ENCODE measurements at places on chromosomes 2 and 18. TPM values are rescaled to one million over a fixed set of nuclear protein-coding genes. Genes with fewer than 3 reads are reported as not detected.

Gene OSR1
- 1.9 TPM for total RNA-seq

Gene RBKS
- total RNA-seq: 4.4 TPM

Gene GREB1
- total RNA-seq: 6.8 TPM

Gene DNAH6
- total RNA-seq: 0.11 TPM

Gene GAD1
- not detected for total RNA-seq

Gene TCF23
- 0.07 TPM for total RNA-seq

Gene ACMSD
- total RNA-seq: not detected

Gene CYP26B1
- total RNA-seq: 8.3 TPM

Gene PKDCC
- total RNA-seq: 32.6 TPM

Gene LRRC30
- total RNA-seq: not detected

GRCh38 chr18:25284861-25285550 lies 67.0 kb downstream of the ZNF521 start:
- H3K27ac ChIP-seq: peak overlapping the region; percentile 81
- no peaks in the 10 kb centered on the region for H3K27me3 ChIP-seq
- no peak overlapping the region for H3K4me3 ChIP-seq
- H3K4me1 ChIP-seq: peaks cover 38% of the 10 kb centered on the region
- no peak for DNase-seq

DNA sequence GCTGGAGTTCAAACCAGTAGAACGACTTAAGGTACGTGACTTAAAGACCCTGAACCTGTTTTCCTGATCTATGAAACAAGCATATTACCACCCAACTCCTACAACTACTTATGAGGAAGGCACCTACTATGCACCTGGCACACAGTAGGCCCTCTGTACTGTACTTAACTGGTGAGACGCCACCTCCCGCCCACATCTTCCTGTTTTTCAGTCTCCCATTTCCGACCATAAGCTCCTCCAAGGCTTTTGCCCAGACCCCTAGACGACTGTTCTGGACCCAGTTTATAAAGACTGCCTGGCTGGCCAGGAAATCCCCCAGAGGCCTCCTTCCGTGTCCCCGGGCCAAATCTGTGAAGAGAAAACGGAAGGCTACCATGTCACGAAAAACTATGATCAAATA lies 1.5 kb downstream of the GALNT14 start:
- no peak overlapping the region for H3K27ac ChIP-seq
- H3K4me1 ChIP-seq: peaks cover 10% of the 10 kb centered on the region
- H3K27me3 ChIP-seq: peaks cover 59% of the 10 kb centered on the region
- no peak overlapping the region for H3K4me3 ChIP-seq

DNA sequence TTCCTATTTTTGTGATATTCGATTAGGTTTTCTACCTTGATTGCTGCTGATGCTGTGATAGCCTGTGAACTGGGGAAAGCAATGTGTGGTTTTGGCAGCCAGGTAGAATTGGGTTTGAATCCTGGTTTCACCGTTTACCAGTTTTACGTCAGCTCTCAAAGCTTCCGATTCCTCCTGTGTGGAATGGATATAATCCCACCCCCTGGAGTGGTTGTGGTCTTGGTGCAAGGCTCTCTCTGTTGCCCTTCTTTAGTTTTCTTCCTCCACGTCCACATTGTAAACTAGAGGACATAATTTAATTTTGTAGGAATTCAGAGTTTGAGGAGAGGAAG lies 45.0 kb downstream of the PHLPP1 start:
- no peaks in the 10 kb centered on the region for H3K36me3 ChIP-seq
- H3K4me1 ChIP-seq: no peaks in the 10 kb centered on the region
- DNase-seq: no peak
- H3K4me3 ChIP-seq: no peak overlapping the region
- no peak overlapping the region for H3K27ac ChIP-seq

DNA sequence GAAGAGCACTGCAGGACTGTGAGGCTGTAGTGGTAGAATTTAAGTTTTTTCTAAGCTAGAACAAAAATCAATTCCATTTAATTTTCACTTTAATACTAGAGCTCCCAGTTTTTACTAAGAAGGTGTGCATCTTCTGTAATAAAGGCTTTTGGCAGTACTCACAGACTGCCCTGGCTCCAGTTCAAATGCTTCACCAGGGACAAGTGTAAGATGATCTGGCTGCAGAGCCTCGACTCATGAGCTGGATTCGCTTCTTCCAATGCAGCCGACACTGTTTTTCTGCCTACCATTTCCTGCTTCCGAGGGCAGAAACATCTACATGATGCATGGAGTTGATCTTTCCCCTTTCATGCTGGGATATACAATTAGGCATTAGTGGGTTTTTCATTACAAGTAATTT lies 87.0 kb downstream of the FARSB start:
- H3K4me3 ChIP-seq: no peak overlapping the region
- H3K27ac ChIP-seq: no peak overlapping the region
- H3K4me1 ChIP-seq: peaks cover 17% of the 10 kb centered on the region
- DNase-seq: no peak
- H3K36me3 ChIP-seq: peaks cover 24% of the 10 kb centered on the region

GRCh38 chr2:28428486-28428885 lies 35.8 kb downstream of the FOSL2 start:
- no peak for DNase-seq
- H3K4me1 ChIP-seq: no peaks in the 10 kb centered on the region
- H3K4me3 ChIP-seq: no peak overlapping the region
- no peaks in the 10 kb centered on the region for H3K36me3 ChIP-seq
- H3K27ac ChIP-seq: no peak overlapping the region

DNA sequence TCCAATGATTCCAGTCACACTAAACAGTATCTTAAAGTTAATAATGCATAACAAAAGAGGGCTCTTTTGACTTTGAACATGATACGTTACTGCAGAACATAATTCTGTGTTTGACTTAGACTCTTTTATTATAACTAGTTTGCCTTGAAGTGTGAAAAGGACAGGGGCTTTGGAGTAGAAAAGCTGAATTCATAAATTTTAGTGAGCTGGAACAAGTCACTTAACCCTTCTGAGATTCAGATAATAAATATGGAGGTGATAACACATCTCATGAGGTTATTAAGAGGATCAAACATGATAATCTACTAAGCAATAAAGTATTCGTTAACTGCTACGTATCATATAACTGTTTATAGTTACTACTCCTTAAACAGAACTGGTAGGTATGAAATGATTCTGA lies 44.7 kb upstream of the FLACC1 start:
- no peak overlapping the region for H3K4me3 ChIP-seq
- H3K4me1 ChIP-seq: peaks cover 20% of the 10 kb centered on the region
- H3K36me3 ChIP-seq: no peaks in the 10 kb centered on the region
- DNase-seq: no peak
- peak overlapping the region; percentile 49 for H3K27ac ChIP-seq

DNA sequence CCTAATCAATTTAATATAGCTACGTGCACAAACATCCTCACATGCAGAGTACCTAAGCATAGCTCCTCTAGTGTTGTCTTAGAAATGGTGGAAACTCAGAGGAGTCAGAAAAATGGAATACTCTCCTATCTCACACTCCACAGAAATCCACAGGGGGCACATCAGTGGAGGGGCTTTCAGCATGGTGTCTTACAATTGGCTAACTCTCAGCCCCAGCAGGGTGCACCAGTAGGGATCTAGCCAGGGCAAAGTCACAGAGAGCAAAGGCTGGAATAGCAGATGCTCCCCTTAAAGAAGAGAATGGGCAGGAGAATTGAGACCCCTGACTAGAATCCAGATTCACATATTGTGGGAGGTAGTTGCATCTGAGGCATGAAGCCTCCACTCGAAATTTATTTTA lies 135.7 kb downstream of the MAIP1 start:
- no peaks in the 10 kb centered on the region for H3K4me1 ChIP-seq
- no peaks in the 10 kb centered on the region for H3K36me3 ChIP-seq
- DNase-seq: no peak
- H3K27ac ChIP-seq: no peak overlapping the region
- no peaks in the 10 kb centered on the region for H3K27me3 ChIP-seq

GRCh38 chr2:126981476-126981875 lies 82.8 kb downstream of the TEX51 start:
- no peaks in the 10 kb centered on the region for H3K36me3 ChIP-seq
- no peak for DNase-seq
- H3K4me1 ChIP-seq: no peaks in the 10 kb centered on the region
- H3K4me3 ChIP-seq: no peak overlapping the region

GRCh38 chr2:174510583-174511189 lies 23.9 kb upstream of the GPR155 start:
- no peak overlapping the region for H3K4me3 ChIP-seq
- H3K27me3 ChIP-seq: no peaks in the 10 kb centered on the region
- no peaks in the 10 kb centered on the region for H3K4me1 ChIP-seq
- no peak for DNase-seq

DNA sequence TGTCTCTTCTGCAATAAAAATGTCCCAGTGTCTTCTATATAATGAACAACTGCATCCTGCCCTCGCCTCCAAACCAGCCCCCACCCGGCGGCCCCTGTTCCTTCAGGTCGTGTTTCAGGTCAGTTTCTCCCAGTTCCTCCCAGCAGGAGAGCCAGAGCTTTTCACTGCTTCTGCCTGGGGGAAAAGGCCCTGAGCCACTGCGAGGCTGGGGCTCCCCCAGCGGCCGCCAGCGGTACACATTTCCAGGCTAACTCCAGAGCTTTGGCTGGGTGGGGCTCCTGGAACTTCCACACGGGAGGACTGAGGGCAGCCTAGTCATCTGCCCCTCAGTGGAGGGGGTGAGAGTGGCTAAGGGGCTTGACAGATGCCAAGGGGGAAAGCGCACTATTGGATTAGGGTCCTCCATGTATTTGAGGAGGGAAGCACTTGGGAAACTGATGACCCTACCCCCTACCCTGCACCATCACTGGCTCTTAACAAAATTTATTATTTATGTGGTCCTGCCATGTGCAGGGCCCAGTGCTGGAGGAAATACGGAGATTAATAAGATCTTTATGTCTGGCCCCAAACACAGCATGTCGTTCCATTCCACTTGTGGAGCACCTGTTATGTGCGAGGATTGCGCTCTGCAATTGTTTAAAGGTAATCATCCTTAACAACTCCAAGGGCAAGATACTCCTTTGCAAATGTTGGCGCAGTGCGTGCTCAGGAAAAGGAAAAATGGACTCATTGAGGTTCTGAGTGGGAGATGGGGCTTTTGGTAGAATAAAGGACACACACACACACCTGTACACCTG lies 17.3 kb upstream of the CYS1 start:
- DNase-seq: peak; percentile 69
- H3K36me3 ChIP-seq: no peaks in the 10 kb centered on the region
- peaks cover 21% of the 10 kb centered on the region for H3K4me1 ChIP-seq

- DNase-seq: no peak
- H3K27ac ChIP-seq: no peak overlapping the region
- no peaks in the 10 kb centered on the region for H3K4me1 ChIP-seq
- H3K27me3 ChIP-seq: no peaks in the 10 kb centered on the region
Observed at GRCh38 chr2:163573652-163574051, 162.2 kb downstream of the FIGN start.

GRCh38 chr2:177332026-177332991 lies 60.3 kb upstream of the AGPS start:
- H3K4me1 ChIP-seq: peaks cover 5% of the 10 kb centered on the region
- no peak overlapping the region for H3K27ac ChIP-seq
- DNase-seq: peak; percentile 19
- no peak overlapping the region for H3K4me3 ChIP-seq
- no peaks in the 10 kb centered on the region for H3K27me3 ChIP-seq

DNA sequence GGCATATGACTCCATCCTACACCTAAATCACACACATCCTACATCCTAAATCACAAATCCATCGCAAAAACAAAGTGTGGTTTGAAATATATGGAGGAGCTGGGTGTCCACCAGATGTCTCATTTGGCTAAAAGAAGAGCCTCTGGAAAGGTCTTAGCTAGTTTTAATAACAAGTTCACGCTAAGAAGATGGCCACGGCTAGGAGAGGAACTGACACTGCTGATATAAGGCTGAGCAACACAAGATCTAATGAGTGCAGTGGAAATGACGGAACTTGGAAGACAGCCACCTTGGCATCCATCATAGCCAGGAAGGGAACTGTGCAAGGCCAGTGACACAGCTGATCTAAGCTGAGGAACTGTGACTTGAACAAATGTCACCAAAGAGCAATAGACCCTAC lies 60.0 kb upstream of the AGAP1 start:
- no peak for DNase-seq
- no peak overlapping the region for H3K4me3 ChIP-seq
- H3K36me3 ChIP-seq: no peaks in the 10 kb centered on the region

- H3K4me3 ChIP-seq: no peak overlapping the region
- H3K4me1 ChIP-seq: no peaks in the 10 kb centered on the region
- DNase-seq: no peak
- peaks cover 7% of the 10 kb centered on the region for H3K27me3 ChIP-seq
Observed at GRCh38 chr18:5879479-5879882, 15.8 kb downstream of the TMEM200C start.

- no peak for DNase-seq
- peaks cover 6% of the 10 kb centered on the region for H3K27me3 ChIP-seq
- H3K4me1 ChIP-seq: no peaks in the 10 kb centered on the region
- no peak overlapping the region for H3K4me3 ChIP-seq
- H3K36me3 ChIP-seq: no peaks in the 10 kb centered on the region
- H3K27ac ChIP-seq: no peak overlapping the region
Observed at GRCh38 chr18:57475903-57476302, 40.7 kb downstream of the ONECUT2 start.

DNA sequence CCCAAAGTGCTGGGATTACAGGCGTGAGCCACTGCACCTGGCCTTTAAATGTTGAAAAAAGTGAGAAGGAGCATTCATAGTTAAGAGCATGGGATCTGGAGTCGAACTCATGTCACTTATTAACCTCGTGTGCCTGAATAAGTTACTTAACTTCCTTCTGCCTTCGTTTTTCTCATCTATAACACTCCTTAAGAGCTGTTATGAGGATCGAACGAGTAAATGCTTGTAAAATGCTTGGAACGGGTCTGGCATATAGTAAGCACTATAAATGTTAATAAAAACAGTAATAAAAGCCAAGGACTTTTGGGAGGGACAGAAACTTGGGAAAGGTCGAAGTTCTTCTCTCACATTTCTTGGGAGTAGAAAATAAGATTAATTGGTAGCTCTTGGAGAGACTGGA lies 40.8 kb downstream of the RAB10 start:
- H3K27ac ChIP-seq: no peak overlapping the region
- H3K27me3 ChIP-seq: no peaks in the 10 kb centered on the region
- no peak overlapping the region for H3K4me3 ChIP-seq
- peaks cover 13% of the 10 kb centered on the region for H3K4me1 ChIP-seq
- DNase-seq: no peak

- no peak for DNase-seq
- H3K4me1 ChIP-seq: no peaks in the 10 kb centered on the region
- H3K27ac ChIP-seq: no peak overlapping the region
Observed at GRCh38 chr2:181576431-181576830, 80.5 kb downstream of the CERKL start.

DNA sequence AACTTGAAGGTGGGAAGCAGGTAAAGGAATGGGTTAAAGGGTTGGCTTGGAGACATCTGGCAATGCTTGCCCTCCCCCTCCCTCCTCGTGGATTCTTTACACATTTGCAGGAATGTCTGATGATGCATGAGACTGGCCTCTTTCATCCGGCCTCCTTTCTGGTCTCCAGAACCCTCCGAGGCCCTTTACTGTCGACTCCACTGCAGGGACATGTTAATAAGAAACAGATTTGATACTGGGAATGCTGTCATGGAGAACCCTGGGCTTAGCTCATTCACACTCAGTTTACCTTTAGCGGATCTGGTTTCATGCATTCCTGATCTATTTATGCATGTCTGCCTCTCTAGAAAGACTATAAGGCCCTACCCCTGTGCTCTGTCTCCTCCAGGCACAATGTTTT lies 238.7 kb downstream of the TGIF1 start:
- H3K4me1 ChIP-seq: no peaks in the 10 kb centered on the region
- no peak overlapping the region for H3K4me3 ChIP-seq
- no peak for DNase-seq
- no peaks in the 10 kb centered on the region for H3K27me3 ChIP-seq
- no peaks in the 10 kb centered on the region for H3K36me3 ChIP-seq

Measured in heart right ventricle (tissue), 16 donors.